ENCODE measurements at places on chromosomes 2 and 18.

DNA sequence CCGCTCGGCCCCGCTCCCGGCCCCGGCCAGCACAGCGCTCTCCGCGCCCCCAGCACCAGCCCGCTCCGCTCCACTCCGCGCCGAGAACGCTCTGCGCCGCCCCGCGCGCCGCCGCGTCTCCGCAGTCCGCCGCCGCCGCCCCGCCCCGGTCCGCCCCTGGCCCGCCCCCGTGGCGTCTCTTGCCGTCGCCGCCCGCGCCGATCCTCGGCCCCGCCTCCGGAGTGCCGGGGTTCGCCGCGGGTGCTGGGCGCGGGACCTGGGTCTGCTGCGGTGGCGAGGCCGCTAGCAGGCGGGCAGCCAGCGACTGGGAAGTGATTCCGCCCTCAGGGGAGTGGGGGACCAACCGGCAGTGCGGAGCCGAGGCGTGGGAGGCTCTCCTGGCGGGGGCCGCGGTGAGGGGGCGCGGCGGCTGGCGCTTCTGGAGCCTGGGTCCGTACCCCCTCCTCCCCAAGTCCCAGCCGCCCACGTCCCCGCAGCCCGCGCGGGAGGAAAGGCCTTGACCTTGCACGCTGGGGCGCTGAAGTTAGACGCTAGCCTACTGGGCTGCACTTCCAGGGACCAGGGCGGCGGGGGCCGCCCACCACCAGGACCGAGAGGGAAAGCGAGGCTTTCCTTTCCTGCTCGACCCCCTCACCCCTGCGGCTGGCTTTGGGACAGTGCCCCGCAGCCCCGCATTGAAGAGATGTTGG is at the start of gene HS6ST1:
Gene HS6ST1 (minus strand): TSS at position 93 of the 689 bp plus-strand sequence. CDS start 305 bp downstream, outside the sequence.
- H3K27me3 ChIP-seq, result no peaks in the 10 kb centered on the region
- H3K4me1 ChIP-seq, result peaks cover 63% of the 10 kb centered on the region
- DNase-seq, result peak; percentile 91
- no peaks in the 10 kb centered on the region for H3K36me3 ChIP-seq

GRCh38 chr2:72744049-72744448 is 81.8 kb downstream of the EXOC6B start:
- DNase-seq, result no peak
- H3K36me3 ChIP-seq, result no peaks in the 10 kb centered on the region
- no peaks in the 10 kb centered on the region for H3K27me3 ChIP-seq
- H3K4me3 ChIP-seq, result no peak overlapping the region
- H3K27ac ChIP-seq, result no peak overlapping the region

DNA sequence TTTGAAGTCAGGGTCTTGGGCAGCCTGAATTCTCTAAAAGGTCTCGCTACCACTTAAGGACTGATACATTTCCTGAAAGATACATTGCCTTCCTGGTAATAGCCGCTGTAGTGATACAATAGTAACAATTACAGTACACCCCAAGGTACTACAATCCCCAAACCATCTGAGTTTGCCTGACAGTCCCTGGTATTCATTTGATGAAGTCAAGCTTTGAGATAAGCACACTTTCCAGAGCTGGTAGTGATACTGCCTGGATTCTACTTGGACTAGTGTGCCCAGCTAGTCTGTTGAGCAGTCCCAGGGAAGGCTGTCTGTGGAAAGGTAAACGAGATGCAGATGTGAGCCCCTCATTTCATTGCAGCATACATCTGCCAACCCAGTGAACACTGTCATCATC is 24.4 kb upstream of the ITGB6 start:
- no peaks in the 10 kb centered on the region for H3K36me3 ChIP-seq
- H3K27me3 ChIP-seq, result no peaks in the 10 kb centered on the region
- no peaks in the 10 kb centered on the region for H3K4me1 ChIP-seq
- no peak for DNase-seq

DNA sequence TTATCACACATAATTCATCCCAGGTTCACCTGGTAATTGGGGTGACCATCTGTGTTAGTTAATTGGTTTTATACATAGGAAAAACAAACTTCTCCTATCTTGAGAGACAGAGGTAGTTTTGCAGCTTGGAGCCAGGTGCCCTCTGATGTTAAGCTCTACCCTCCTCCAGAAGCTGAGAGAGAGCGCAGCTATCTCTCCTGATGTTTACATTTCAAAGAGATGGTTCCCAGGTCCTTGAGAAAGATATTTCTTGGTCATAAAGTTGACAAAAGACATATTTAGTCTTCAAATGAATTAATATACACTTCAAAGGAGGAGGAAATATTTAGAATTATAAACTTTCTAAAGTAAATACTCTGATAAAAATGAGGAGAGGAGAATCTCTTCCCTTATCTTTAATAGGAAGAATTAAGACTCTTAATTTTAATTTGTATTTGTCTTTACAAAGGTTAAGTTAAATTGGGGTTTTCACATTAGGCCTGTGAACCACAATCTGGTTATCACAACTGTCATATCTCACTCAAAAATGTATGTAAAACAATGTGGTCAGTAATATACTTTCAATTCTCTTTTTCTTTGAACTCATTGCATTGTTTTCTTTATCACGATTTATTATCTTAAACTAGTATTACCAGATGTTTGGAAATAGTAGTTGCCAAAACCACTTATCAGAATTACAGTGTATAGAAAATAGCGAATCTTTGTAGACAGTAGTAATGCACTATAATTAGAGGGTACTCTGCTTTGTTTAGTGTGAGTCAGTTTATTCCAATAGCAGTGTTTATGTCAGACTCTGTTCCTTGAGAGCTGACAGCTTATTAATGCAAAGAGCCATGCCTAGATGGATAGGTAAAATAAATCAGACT is 26.8 kb downstream of the SERPINB4 start:
- H3K27me3 ChIP-seq, result no peaks in the 10 kb centered on the region
- H3K4me3 ChIP-seq, result no peak overlapping the region
- H3K4me1 ChIP-seq, result peaks cover 9% of the 10 kb centered on the region
- no peak overlapping the region for H3K27ac ChIP-seq

DNA sequence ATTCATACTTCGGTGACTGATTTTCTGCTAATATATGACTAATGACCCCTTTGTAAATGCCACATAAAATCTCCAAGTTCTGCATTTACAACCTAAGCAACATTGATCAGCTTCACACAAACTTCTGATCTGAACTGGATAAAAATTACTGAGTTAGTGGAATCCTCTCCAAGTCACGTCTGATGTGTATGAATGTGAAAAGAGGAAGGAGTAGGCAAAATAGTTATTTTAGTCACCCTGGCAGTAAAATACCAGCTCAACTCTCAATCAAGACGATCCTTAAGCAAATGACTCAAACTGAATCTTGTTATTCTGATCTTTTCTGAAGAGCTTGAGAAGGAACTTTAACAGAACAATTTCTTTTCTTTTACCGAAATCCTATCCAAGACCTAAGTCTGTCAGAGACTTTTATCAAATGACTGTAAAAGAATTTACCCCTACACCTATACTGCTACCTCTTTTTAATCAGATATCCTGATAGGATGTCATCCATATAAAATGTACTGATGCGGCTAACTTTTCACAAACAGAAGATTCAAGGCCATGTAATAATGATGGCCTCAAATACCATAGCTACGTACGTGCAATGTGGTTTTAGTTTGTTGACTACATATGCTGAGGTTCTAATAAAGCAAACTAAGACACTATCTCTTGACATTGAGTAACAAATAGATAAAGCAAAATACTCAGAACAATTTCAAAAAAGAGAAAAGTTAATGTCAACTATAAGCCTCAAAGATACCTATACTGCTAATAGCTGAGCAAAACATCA is 23.7 kb downstream of the CUL3 start:
- no peak overlapping the region for H3K27ac ChIP-seq
- peaks cover 34% of the 10 kb centered on the region for H3K4me1 ChIP-seq
- no peaks in the 10 kb centered on the region for H3K27me3 ChIP-seq
- DNase-seq, result no peak
- no peak overlapping the region for H3K4me3 ChIP-seq

- H3K4me3 ChIP-seq, result no peak overlapping the region
- H3K27me3 ChIP-seq, result no peaks in the 10 kb centered on the region
- no peaks in the 10 kb centered on the region for H3K4me1 ChIP-seq
- DNase-seq, result no peak
These were observed 24.9 kb downstream of the PECR start for GRCh38 chr2:216056739-216057138.

GRCh38 chr18:53004798-53005197 is 664.8 kb downstream of the DCC start:
- H3K4me3 ChIP-seq, result no peak overlapping the region
- DNase-seq, result no peak
- no peaks in the 10 kb centered on the region for H3K4me1 ChIP-seq
- H3K27ac ChIP-seq, result no peak overlapping the region
- H3K27me3 ChIP-seq, result no peaks in the 10 kb centered on the region
- no peaks in the 10 kb centered on the region for H3K36me3 ChIP-seq

GRCh38 chr2:114859726-114860510 is 417.5 kb downstream of the DPP10 start:
- H3K36me3 ChIP-seq, result no peaks in the 10 kb centered on the region
- no peak overlapping the region for H3K27ac ChIP-seq
- no peak overlapping the region for H3K4me3 ChIP-seq
- H3K4me1 ChIP-seq, result no peaks in the 10 kb centered on the region
- H3K27me3 ChIP-seq, result no peaks in the 10 kb centered on the region

DNA sequence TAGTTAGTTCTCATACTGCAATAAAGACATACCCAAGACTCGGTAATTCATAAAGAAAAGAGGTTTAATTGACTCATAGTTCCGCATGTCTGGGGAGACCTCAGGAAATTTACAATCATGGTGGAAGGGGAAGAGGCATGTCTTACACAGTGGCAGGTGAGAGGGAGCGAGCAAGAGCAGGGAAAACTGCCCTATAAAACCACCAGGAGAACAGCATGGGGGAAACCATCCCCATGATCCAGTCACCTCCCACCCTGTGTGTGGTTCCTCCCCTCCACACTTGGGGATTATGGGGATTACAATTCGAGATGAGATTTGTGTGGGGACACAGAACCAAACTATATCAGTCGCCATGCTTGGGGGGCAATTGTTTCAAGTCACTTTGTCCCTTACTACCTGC is 1.1 kb upstream of the SSB start:
- no peaks in the 10 kb centered on the region for H3K27me3 ChIP-seq
- peaks cover 20% of the 10 kb centered on the region for H3K4me1 ChIP-seq
- H3K4me3 ChIP-seq, result no peak overlapping the region
- peaks cover 6% of the 10 kb centered on the region for H3K36me3 ChIP-seq
- H3K27ac ChIP-seq, result no peak overlapping the region

- H3K4me3 ChIP-seq, result no peak overlapping the region
- peaks cover 32% of the 10 kb centered on the region for H3K4me1 ChIP-seq
- peak overlapping the region; percentile 78 for H3K27ac ChIP-seq
- no peaks in the 10 kb centered on the region for H3K36me3 ChIP-seq
- peak; percentile 78 for DNase-seq
- H3K27me3 ChIP-seq, result no peaks in the 10 kb centered on the region
These were observed 166.0 kb downstream of the TMEM182 start for GRCh38 chr2:102927854-102928267.

GRCh38 chr18:51382081-51382480 is 184.6 kb upstream of the MEX3C start:
- H3K4me3 ChIP-seq, result no peak overlapping the region
- no peaks in the 10 kb centered on the region for H3K4me1 ChIP-seq
- no peak overlapping the region for H3K27ac ChIP-seq
- no peaks in the 10 kb centered on the region for H3K36me3 ChIP-seq
- no peak for DNase-seq

DNA sequence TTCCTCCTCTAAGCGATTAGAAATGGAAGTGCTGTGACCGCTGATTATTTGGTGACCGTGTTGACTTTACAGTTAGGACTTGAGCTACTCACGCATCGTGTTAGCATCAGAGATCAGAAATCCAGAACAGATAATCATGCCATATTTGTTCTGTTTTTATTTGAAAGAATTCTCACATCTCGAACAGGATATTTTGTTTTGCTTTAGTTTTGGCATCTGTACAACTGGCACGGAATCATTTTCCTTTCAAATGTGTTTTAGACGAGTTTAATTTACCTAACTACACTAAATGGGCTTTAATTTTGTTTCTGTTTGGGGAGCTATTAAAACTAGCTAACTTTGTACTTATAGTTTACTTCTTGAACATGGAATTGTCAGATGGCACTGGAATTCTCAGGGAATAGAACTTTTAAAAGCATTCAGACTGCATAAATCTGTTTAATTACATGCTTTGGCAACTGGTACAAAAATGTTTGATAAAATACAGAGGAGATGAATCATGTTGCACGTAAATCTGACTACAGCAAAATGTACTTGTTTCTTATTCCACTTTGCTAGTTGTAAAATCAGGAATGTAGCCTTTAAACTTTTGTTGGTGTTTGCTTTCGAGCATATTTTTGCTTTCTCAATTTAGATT is 1.4 kb downstream of the ITPRID2 start:
- H3K4me1 ChIP-seq, result peaks cover 23% of the 10 kb centered on the region
- H3K27me3 ChIP-seq, result no peaks in the 10 kb centered on the region
- no peak for DNase-seq
- H3K4me3 ChIP-seq, result peak overlapping the region; percentile 91
- no peaks in the 10 kb centered on the region for H3K36me3 ChIP-seq
- peak overlapping the region; percentile 97 for H3K27ac ChIP-seq

GRCh38 chr18:79637921-79638909 is 41.4 kb upstream of the CTDP1 start:
- peak; percentile 45 for DNase-seq
- H3K4me3 ChIP-seq, result no peak overlapping the region
- no peak overlapping the region for H3K27ac ChIP-seq
- peaks cover 27% of the 10 kb centered on the region for H3K27me3 ChIP-seq

- H3K4me1 ChIP-seq, result peaks cover 5% of the 10 kb centered on the region
- H3K27me3 ChIP-seq, result no peaks in the 10 kb centered on the region
- H3K36me3 ChIP-seq, result no peaks in the 10 kb centered on the region
- H3K4me3 ChIP-seq, result no peak overlapping the region
- no peak for DNase-seq
- H3K27ac ChIP-seq, result no peak overlapping the region
These were observed 20.2 kb downstream of the SCYGR8 start for GRCh38 chr2:227765788-227766372.

DNA sequence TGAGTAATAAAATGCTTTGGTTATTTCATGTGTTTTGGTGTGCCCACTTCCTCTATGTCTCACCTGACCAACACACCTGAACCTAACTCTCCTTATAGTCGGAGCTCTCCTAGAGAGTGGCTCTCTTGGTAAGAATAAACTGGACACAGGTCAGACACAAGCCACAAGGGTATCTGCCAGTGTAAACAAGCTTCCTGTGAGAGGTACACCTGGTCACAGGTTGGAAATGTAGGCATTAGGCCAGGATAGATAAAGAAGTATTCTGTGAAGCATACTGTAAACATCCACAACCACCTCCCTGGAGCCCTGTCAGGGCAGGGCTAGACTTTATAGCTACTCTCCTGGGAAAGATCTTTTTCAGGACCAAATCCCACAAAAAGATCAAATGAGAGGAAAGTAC is 69.4 kb downstream of the ZDBF2 start:
- no peak overlapping the region for H3K27ac ChIP-seq
- H3K36me3 ChIP-seq, result no peaks in the 10 kb centered on the region
- DNase-seq, result no peak
- H3K4me3 ChIP-seq, result no peak overlapping the region
- H3K27me3 ChIP-seq, result no peaks in the 10 kb centered on the region

DNA sequence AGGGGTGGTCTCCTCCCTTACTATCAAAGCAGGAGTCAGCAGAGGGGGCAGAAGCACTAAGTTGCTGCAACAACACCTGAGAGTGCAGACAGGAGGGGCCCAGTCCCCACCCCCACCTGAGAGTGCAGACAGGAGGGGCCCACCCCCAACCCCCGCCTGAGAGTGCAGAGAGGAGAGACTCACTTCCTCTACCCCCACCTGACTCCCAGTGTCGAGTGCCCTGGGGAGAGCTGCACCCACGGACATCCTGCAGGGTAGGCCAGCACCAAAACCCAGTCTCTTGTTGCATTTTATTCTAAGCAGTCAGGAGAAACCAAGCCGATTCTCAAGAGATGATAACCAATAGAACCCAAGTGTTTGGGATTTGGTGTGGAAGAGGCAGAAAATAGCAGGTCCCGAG is 78.4 kb downstream of the NAPG start:
- H3K27me3 ChIP-seq, result no peaks in the 10 kb centered on the region
- no peak overlapping the region for H3K27ac ChIP-seq
- DNase-seq, result no peak

Data from sigmoid colon (tissue), 7 donors.